ENCODE measurements at places on chromosomes 5 and 9.

- no peak for DNase-seq
Observed at GRCh38 chr5:116508835-116509234, 65.8 kb downstream of the SEMA6A start.

DNA sequence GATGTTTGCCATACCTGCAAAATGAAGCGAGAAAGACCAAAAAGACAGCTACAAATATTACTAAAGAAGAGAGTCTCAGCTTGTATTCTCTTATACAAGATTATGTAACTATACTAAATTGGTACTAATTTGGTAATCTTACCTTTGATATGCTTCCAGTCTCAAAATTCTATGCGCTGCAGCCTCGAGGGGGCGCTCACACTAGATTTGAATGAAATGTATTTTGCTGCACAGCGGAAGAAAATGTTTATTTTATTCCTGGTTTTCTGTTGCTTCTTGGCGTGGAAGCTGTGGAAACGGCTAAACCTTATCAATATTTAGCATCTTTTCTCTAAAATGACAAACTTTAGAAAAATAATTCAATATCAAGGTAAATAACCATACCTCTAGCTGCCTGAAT, 267.0 kb upstream of the NUDT12 start:
- no peak for DNase-seq

GRCh38 chr9:13705918-13706317, 426.4 kb upstream of the MPDZ start:
- no peak for DNase-seq

GRCh38 chr9:132858751-132859150, 19.3 kb downstream of the AK8 start:
- DNase-seq, result no peak

DNA sequence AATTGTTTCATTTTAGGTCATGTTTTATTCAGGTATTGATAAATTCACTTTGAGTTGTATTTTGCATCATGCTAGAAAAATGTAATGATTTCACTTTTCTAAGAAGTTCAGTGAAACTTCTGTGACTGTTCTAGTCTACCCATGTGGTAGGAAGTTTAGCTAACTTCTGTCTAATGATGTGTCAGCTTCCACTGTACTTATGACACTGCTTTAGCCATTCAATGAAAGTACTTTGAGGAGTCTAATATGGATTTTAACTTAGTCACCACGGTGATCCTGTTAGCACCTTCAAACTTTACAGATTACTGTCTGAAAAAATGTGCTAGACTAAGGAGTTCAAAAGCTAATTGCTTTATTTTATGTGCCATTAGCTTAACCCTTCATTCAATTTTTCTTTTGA, 1510.5 kb upstream of the CDH9 start:
- no peak for DNase-seq

DNA sequence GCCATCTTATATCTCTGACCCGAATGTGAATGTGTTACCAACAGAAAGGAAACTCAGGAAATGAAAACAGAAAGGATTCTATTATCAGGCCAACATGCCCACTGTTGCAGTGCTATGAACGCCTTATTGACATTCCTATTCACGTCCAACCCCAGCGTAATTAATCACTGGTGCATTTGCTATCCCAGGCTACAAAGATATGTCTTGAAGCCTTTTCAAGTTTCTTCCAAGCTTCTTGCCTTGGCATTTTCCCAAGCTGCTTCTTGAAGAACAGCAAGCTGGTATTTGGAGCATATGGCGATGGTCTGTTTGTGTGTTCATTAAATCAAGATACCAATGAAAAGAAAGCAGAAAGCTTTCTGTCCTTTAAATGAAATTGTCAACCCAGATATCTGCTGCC, 579.2 kb upstream of the ZNF462 start:
- no peak for DNase-seq

DNA sequence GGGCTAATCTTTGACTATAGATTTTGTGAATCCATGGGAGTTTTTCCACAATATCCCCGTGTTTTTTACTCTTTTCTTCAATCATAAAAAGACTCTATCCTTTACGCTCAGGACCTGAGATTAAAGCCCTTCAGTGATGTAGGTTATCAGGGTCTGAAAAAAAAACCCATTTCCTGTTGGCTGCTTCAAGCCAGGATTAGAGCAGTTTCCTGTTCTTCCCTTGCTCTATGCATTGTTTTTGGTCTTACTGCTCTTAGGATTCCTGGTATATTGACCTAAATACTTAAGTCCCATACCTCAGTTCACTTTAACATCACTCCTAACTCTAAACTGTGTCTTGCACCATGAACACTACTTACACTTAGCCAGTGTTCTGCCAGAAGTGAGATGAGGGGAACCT, 319.3 kb upstream of the CHD1 start:
- DNase-seq, result no peak

DNA sequence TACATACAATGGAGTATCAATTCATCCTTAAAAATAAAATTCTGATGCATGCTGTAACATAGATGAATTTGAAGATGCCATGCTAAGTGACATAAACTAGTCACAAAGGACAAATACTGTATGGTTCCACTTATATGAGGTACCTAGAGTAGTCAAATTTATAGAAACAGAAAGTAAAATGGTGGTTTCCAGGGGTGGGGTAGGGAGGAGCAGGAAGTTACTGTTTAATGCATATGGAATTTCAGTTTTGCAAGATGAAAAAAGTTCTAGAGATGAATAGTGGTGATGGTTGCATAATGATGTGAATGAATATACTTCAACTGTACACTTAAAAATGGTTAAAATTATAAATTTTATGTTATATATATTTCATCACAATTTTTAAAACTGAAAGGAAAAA, 57.3 kb upstream of the FNIP1 start:
- no peak for DNase-seq

DNA sequence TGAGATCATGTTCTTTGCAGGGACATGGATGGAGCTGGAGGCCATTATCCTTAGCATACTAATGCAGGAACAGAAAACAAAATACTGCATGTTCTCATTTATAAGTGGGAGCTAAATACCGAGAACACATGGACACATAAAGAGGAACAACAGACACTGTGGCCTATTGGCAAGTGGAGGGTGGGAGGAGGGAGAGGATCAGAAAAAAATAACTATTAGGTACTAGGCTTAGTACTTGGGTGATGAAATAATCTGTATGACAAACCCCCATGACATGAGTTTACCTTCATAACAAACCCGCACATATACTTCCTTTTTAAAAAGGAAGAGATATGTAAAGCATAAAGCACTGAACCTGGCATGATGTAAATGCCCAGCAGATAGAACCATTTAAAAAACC, 99.0 kb downstream of the MEGF10 start:
- no peak for DNase-seq

DNA sequence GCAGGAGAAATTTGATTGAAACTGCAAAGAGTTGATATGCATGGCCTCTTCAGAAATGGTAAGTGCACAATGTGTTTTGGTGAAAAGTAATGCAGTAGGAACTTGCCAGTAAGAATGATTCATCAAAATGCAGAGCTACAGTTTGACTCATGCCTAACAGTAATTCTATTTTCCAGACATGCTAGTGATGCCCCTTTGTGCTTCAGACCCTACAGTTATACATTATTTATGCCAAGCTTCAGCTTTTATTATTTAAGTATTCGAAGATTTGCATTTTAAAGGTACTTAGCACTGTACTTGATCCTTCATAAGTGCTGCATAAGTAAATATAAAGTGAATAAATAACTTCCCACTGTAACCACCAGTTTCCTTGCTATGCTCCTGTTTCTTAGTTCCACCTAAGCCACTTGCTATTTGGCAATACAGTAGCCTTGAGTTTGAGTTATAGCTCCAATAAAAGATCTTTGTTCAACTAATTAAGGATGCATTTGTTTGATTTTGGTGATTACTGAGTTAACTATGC, 3.6 kb upstream of the SPATA31E1 start:
- DNase-seq, result no peak

GRCh38 chr9:136808075-136808805, 492 bp downstream of the RABL6 start:
- no peak for DNase-seq

- no peak for DNase-seq
Observed at GRCh38 chr9:72695365-72695764, 174.0 kb downstream of the TMC1 start.

GRCh38 chr5:96434201-96434645, 1.2 kb upstream of the PCSK1 start:
- no peak for DNase-seq

DNA sequence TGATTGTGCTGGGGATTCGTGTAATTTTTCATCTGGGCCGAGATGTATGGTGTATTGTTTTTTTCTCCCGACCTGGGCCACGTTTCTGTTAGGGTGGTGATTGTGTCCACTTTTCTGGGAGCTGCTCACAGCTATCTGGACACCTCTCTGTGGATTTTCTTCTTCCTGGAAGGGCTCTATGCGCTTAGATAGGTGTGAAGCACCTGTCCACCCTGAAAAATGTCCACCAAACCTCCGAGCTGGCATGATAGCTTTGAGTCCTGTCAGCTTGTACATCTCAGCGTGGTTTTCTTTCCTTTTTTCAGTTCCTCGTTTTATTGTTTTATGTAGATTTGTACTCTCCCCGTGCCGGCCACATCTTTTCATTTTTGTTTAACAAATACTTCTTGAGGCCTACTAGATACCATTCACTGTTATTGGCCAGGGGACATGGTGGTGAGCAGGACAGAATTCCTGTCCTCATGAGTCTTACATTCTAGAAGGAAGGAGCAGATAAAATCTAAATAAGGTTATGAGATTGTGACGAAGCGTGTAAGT, 1.1 kb downstream of the UGCG start:
- DNase-seq, result no peak
